Kidney (tissue), 22 donors: ENCODE measurements at places on chromosomes 5 and 9. TPM values are rescaled to one million over a fixed set of nuclear protein-coding genes. Genes with fewer than 3 reads are reported as not detected.

F2RL1 gene
- polyA plus RNA-seq, result 24.5 TPM

NRG2 gene
- 4.6 TPM for polyA plus RNA-seq

CDKN2A gene
- polyA plus RNA-seq, result not detected

VCAN gene
- polyA plus RNA-seq, result 2.1 TPM

ASB6 gene
- polyA plus RNA-seq, result 18.1 TPM

RARS1 gene
- 35.5 TPM for polyA plus RNA-seq

GNA14 gene
- polyA plus RNA-seq, result 6.5 TPM

ANXA2R gene
- polyA plus RNA-seq, result 2.0 TPM

QRFP gene
- polyA plus RNA-seq, result not detected

PRDM9 gene
- polyA plus RNA-seq, result not detected

CCDC192 gene
- polyA plus RNA-seq, result not detected

AUH gene
- 63.5 TPM for polyA plus RNA-seq

SPATA31E1 gene
- not detected for polyA plus RNA-seq

CDX1 gene
- 0.39 TPM for polyA plus RNA-seq

PCDHGA5 gene
- not detected for polyA plus RNA-seq

DBH gene
- polyA plus RNA-seq, result 0.39 TPM

PPP1R26 gene
- 10.2 TPM for polyA plus RNA-seq

IFNA2 gene
- not detected for polyA plus RNA-seq

BTNL8 gene
- polyA plus RNA-seq, result 1.2 TPM

HAPLN1 gene
- polyA plus RNA-seq, result 0.06 TPM

CYLC2 gene
- not detected for polyA plus RNA-seq

PITX1 gene
- not detected for polyA plus RNA-seq

SH3RF2 gene
- polyA plus RNA-seq, result 1.3 TPM

FBN2 gene
- polyA plus RNA-seq, result 0.11 TPM

SPINK6 gene
- polyA plus RNA-seq, result not detected

CATSPER3 gene
- 1.4 TPM for polyA plus RNA-seq

SPATA31C1 gene
- polyA plus RNA-seq, result not detected

AGPAT2 gene
- polyA plus RNA-seq, result 73.4 TPM

NTRK2 gene
- 20.0 TPM for polyA plus RNA-seq

PCDHA1 gene
- not detected for polyA plus RNA-seq

LECT2 gene
- not detected for polyA plus RNA-seq

SRP19 gene
- polyA plus RNA-seq, result 80.6 TPM

PCDHA13 gene
- polyA plus RNA-seq, result 0.49 TPM

ELOVL7 gene
- 14.6 TPM for polyA plus RNA-seq

ASPN gene
- polyA plus RNA-seq, result 3.2 TPM

CCDC152 gene
- 0.15 TPM for polyA plus RNA-seq

SLC34A1 gene
- polyA plus RNA-seq, result 211 TPM

GRM6 gene
- polyA plus RNA-seq, result not detected

CARD9 gene
- polyA plus RNA-seq, result 1.5 TPM

ZFP2 gene
- polyA plus RNA-seq, result 3.1 TPM

NLN gene
- 6.2 TPM for polyA plus RNA-seq

NDOR1 gene
- polyA plus RNA-seq, result 5.9 TPM

PTGS1 gene
- polyA plus RNA-seq, result 3.5 TPM

SPATA31D4 gene
- not detected for polyA plus RNA-seq

COQ4 gene
- 111 TPM for polyA plus RNA-seq

GPRIN1 gene
- 0.45 TPM for polyA plus RNA-seq

CDC20B gene
- 0.88 TPM for polyA plus RNA-seq

LCNL1 gene
- 0.54 TPM for polyA plus RNA-seq

MARVELD2 gene
- 8.5 TPM for polyA plus RNA-seq

GNPDA1 gene
- polyA plus RNA-seq, result 76.6 TPM

PTBP3 gene
- 14.0 TPM for polyA plus RNA-seq

TMEM174 gene
- 59.0 TPM for polyA plus RNA-seq
